Hair follicle dermal papilla cell (primary cell): ENCODE measurements at places on chromosomes 16 and 17. TPM values are rescaled to one million over a fixed set of nuclear protein-coding genes. Genes with fewer than 3 reads are reported as not detected.

Gene SRCAP
- total RNA-seq: 25.3 and 28.7 TPM in 2 replicates

Gene HYDIN
- 0.32 and 2.7 TPM in 2 replicates for total RNA-seq

Gene CD300A
- total RNA-seq: not detected in 2 replicates

Gene CCL5
- total RNA-seq: 0.16 TPM in 1 of 2 replicates, not detected in the other

Gene SLC39A11
- 18.3 and 31.5 TPM in 2 replicates for total RNA-seq

Gene KCNG4
- not detected in 2 replicates for total RNA-seq

Gene DOC2B
- not detected in 2 replicates for total RNA-seq

Gene OR3A3
- not detected in 2 replicates for total RNA-seq

Gene EFNB3
- 3.2 and 5.2 TPM in 2 replicates for total RNA-seq

Gene ZNF276
- total RNA-seq: 13.8 and 18.5 TPM in 2 replicates

Gene SLC12A3
- not detected in 2 replicates for total RNA-seq

Gene KRTAP3-1
- total RNA-seq: not detected in 2 replicates

Gene PPP1R27
- total RNA-seq: not detected in 2 replicates

Gene CD7
- 0.24 and 0.32 TPM in 2 replicates for total RNA-seq

Gene FOXN1
- total RNA-seq: not detected in 2 replicates

Gene ATMIN
- 47.4 and 58.4 TPM in 2 replicates for total RNA-seq

Gene RANBP10
- 7.2 and 7.5 TPM in 2 replicates for total RNA-seq

Gene GSG1L
- total RNA-seq: not detected in 2 replicates

Gene CD79B
- 0.16 and 0.24 TPM in 2 replicates for total RNA-seq

Gene NPIPA3
- total RNA-seq: 0.24 TPM in 1 of 2 replicates, not detected in the other

Gene PIRT
- total RNA-seq: not detected in 2 replicates

Gene KRTAP4-1
- not detected in 2 replicates for total RNA-seq
